Mononuclear cell (primary cell): ENCODE measurements at places on chromosomes 16 and 17. TPM values are rescaled to one million over a fixed set of nuclear protein-coding genes. Genes with fewer than 3 reads are reported as not detected.

SPATA22 gene
- not detected for total RNA-seq

CA10 gene
- 0.10 TPM for total RNA-seq

GPT2 gene
- total RNA-seq, result 0.21 TPM

ARMC7 gene
- 1.4 TPM for total RNA-seq

ANKFN1 gene
- total RNA-seq, result not detected

CBX2 gene
- under 0.01 TPM for total RNA-seq

CIBAR2 gene
- not detected for total RNA-seq

PRAC1 gene
- total RNA-seq, result not detected

SDR42E1 gene
- total RNA-seq, result 2.8 TPM

CALB2 gene
- total RNA-seq, result not detected

SULT1A4 gene
- 8.1 TPM for total RNA-seq

MEIOC gene
- not detected for total RNA-seq

C17orf107 gene
- 26.4 TPM for total RNA-seq

RNF222 gene
- 0.73 TPM for total RNA-seq

TEKT3 gene
- total RNA-seq, result not detected

WWOX gene
- total RNA-seq, result 22.7 TPM

MYH2 gene
- not detected for total RNA-seq

G6PC3 gene
- 5.0 TPM for total RNA-seq

EVI2A gene
- total RNA-seq, result 156 TPM

CACNA1G gene
- under 0.01 TPM for total RNA-seq
